ENCODE measurements at places on chromosomes 12 and 14.

DNA sequence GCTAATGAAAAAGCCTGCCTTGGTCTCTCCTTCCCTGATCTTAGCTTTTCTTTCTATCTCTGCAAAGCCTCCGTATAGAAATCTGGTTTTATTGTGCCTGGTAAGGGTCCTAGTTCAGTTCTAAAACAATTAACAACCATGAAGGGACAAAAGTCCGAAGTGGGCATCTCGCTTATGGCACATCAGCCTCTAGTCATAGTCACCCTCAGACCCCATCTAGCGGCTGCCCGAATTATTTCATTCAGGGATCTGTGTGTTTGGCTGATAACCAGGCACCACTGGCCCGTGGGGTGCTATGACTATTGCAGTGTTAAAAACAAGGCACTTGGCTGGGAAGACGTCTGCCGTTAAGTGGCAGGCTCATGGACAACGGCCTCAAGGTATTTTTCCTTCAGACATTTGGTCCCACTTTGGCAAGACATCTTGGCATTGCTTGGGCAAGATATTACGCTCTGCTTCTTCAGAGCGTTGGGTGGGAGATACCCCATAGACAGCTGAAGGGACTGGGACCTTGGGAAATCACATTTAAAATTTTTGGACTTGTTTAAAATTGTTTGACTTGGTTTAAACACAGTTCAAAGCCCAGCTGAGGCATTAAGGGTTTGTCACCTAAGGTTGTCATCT is 87.1 kb downstream of the SINHCAF start:
- peak; percentile 35 for DNase-seq

DNA sequence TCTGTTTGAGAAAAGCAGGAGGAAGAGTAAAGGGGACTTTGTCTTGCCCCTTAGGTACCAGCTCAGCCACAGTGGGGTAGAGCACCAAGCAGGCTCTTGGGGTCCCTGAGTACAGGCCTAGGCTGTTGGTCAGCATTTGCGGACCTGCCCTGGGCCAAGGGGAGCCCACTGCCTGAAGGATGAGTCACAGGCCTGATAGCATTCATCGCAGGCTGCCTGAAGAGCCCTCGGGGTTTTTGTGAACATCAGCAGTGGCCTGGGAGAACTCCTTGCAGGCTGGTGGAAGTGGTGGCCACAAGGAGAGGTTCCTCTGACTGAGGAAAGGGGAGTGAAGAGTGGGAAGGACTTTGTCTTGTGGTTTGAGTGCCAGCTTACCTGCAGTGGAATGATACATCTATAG is 25.0 kb upstream of the P2RX7 start:
- DNase-seq = no peak

GRCh38 chr14:50831726-50832168 is 785 bp upstream of the NIN start:
- DNase-seq = no peak

DNA sequence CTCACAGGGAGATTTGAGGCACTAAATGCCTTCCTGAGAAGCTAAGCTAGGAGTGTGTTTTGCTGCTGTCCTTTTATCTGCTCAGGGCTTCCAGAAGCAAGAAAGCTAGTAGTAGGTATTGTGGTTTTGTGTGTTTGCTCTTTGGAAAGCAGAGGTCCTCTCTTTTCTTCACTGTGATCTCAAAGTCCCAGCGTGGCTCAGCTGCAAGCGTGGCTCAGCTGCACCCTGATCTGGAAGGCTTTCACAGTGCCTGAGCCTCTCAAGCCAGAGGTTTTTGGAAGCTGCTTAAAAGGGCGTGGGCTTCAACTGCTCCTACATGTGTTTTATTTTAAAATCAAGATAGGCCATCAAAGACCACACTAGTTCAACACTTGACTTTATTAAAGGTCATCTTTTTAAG is 337.4 kb upstream of the RGS6 start:
- no peak for DNase-seq

GRCh38 chr12:48973941-48974673 is 2.6 kb upstream of the WNT10B start:
- no peak for DNase-seq

- no peak for DNase-seq
Observed at GRCh38 chr12:55847603-55848291, 5.0 kb upstream of the MMP19 start.

DNA sequence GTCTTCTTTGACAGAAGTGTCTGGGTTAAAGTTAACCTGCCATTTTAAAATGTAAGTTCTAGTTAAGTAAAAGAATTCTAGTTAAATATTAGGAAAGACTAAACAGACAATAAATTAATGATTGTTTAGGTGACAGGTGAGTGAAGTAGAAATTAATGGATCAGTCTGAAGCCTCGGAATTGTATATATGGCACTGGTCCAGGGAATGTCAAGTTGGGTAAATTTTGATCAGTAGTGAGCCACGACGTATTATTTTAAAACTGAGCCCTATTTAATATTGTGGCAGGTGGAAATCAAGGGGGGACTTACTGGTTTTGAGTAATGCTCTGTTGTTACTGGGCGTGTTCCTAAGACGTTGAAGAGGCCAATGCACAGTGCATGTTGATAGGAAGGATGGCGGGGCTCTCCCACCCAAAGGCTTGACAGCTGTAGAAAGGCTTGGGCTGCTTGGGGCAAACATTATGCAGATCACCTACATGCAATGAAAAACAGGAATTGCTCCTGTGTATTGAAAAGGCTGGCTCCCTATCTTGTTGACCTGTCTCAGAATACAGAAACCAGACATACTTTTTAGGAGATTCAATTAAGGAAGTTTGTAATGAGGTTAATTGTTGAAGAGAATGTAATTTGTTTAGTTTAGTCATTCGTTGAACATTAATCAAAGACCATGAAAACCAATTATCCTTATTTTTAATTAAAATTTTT is 5.9 kb upstream of the PPFIBP1 start:
- DNase-seq = no peak

DNA sequence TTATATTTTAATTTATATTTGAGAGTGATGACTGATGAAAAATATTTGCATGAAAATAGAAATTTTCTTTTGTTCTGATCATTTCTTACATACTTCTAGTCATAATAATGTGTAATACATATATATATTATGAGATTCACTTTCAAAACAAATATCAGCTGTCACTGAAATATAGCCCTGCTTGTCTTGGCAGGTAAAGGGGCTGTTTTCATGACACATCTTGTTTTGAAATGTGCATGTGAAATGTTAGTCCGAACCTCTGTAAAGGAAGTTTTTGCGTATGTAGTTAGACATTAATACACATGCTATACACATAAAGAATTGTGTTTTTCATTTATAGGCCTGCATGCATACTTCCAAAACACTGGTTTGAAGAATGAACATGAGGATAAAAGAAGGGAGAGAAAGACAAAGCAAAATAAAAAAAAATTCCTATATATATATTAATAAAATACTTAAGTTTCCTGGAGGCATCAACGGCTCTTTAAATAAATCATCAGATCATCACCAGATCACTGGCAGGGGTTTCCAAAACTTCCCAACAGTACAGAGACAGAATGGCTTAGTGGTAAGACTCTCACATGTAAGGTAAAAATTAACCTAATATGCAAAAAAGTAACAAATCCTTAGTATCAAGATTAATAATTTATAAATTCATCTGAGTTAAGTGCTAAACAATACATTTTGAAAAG is 60.1 kb downstream of the SEL1L start:
- no peak for DNase-seq

GRCh38 chr12:69071091-69071370 is 138.1 kb upstream of the CPM start:
- no peak for DNase-seq

DNA sequence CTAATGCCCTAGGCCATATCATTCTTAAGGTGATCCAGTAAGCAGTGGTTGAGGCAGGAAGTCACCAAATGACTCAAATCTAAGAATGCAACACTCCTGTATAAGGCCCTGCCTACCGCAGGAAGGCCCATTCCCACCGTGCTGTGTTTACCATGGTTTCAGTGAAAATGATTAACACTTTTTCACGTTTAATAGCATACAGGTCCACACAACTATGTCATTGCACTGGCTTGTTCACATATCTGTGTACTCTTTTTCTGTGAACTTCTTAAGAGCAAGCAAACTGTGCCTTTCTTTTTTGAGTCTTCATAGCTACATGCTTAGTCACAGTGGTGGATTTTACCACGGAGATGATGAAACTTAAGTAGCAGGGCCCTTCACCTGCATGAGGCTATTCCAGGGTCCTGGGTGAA is 214.9 kb downstream of the CNTN1 start:
- no peak for DNase-seq

GRCh38 chr12:112087851-112088250 is 20.7 kb downstream of the NAA25 start:
- DNase-seq = no peak

DNA sequence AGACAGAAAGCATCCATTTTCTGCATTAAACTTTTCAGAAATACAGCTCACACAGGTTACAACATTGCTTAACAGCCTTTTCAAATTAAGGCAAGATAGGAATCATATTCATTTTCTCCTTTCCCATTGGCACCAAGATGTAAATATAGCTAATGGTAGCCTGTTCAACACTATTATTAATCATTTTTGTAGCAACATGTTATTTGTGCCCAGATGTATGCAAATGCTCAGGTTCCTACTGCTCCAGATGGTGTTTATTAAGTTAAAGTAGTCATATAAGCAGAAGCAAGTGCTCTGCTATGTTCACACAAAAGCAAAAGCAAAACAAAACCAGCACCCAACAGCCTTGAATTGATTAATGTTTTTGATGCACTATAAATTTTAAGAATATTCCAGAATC is 1110.6 kb downstream of the SLC6A15 start:
- peak; percentile 75 for DNase-seq

DNA sequence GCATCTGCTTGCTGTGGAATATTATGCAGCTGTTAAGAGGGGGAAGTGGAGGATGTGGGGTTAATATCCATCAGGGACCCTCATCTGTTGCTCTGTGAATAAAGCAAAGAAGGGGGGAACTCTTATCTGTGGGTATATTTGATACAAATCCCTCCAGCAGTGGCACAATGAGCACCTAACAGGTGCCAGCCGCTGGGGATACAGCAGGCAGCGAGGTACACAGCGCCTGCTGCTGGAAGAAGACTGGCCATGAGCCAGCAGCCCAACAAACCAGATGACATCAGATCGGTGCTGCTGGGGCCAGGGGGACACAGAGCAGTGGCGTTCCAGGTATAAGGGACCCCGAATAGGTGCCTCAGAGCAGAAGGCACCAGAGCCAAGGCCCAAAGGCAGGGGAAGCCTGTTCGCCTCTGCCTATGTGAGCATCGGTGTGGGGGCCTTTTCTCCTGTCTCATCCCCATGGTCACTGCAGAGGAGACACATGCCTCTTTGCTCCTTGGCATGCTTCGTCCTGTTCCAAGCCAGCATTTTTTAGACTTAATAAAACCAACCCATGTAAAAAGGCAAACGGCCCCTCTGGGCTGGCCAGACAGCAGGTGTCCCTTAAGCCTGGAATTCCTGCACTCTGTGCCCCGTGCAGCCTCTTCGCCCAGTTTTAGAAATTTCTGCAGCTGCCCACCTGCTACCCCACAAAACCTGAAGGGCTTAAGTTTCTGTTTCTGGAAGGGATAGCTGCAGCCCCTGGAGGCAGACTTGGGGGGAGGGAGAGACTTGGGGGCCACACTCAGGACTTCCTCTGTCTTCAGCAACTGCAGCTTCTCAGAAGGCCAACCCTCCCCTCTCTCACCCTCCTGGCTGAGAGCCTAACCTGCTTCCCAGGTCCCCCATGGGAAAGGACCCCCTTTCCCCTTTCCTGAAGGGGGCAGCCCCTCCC is 1.6 kb upstream of the CKB start:
- DNase-seq = no peak

DNA sequence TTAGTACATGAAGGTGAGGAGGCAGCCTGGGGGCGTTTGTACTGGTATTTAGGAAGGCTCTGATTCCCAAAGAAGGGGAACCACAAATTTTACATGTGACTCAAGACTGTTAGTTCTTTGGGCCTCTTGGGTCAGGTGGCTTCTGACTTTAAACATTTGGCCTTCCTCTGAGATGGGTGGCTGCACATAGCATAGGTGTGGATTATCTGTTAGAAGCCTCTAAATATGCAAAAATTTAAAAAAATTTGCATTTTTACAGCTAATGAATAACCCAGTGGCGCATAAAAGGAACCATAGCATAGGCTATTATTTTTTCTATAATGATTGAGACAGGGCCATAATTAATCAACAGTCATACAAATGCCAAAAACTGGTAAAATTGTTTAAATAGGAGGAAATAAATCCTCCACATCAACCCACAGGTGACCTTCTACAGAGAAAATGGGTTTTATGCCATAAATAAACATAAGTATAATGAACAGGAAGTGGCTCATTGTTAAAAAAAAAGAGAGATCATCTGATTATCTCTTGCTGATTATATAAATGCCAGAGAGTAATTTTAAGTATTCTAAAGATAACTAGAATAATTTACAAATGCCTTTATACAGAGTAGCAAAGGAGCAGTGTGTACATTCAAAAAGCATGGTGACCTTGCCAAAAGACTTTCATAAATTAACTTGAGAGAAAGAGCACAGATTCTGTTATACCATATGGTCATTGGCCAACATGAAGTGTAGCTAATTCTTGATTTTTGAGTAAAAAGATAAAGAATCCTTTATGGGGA is 284.2 kb upstream of the ATP2B1 start:
- no peak for DNase-seq

DNA sequence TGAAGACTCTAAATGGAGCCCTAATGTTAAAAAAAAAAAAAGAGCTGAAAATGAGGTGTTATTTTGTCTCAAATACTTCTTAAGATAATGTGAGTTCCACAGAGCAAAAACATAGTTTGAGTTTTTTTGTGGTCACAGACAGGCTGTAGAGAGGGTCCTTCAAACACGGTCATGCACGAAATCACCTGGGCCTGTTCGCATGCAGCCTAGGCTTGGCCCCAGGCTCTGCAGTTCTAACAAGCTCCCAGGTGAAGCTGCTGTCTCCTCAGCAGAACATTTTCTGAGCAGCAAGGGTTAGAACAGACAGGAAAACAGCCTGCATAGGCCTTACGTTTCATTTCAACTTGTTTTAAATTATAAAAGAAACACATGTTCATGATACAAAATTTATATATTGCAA is 65.4 kb upstream of the TBPL2 start:
- no peak for DNase-seq
